Left renal cortex interstitium (tissue), 4 donors: ENCODE measurements at places on chromosomes 3 and 15.
A peak's percentile ranks its signal among the peaks of the same experiment; 100 is the strongest.

- DNase-seq = no peak
These were observed 493.2 kb upstream of the KCNMB2 start for GRCh38 chr3:178043084-178043483.

DNA sequence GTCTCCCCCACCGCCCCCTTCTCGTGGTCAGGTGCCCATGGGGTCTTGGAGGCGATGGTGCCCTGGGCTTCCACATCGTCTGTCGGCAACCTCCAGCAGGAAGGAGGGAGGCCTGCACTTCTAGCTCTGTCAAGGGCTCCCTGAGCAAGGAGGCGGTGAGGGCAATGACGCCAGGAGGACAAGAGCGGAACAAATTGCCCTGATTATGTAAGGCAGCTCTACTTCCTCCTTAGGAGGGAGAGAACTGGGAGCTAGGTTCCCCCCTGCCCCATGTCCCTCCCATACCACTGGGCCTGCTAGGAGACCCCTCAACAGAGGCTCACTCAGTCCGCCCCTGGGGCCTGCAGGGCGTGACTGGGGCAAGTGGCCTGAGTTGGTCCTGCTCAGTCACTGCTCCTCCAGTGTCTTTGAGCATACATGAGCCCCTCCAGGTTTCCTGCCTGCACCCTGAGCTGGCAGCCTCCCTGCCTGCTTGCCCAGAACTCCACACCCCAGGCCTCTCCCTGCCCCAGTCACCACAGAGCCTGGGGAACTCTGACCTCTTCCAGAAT is 56.1 kb downstream of the CACNA2D2 start:
- DNase-seq = no peak

GRCh38 chr15:71707230-71708050 is 102.9 kb upstream of the NR2E3 start:
- DNase-seq = no peak

DNA sequence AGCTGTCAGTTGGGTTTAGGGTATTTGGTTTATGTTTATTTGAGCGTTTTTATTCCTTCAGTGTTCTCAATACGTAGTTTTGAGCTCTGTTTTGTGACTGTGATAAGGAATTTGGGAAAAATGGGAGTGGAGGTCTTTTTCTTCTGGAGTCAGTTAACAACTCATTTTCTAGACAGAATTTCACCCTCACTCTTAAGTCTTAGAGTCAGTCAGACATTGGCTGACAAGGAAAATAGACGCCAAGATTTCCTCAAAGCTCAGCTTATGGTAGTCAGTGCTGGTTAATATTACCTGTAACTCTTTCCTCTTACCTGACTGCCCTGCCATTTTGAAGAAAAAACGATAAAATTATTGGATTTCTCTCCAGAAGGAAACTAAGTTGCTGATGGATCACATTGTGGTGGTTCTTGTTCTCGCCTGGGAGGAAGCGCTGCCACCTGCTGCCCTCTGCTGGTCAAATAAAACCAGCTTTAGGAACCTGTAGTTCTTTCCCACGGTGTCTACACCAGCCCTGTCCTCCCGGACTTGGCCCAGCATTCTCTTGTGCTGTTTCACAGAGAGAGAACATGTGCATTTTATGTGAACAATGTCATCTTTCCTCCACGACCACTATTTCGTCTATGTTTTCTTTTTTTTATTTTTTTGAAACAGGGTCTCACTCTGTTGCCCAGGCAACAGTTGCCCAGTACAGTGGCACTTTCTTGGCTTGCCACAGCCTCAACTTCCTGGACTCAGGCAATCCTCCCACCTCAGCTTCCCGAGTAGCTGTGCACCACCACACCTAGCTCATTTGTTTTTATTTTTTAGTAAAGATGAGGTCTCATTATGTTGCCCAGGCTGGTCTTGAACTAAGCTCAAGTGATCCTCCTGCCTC is 41.4 kb upstream of the UMPS start:
- peak; percentile 34 for DNase-seq

- no peak for DNase-seq
These were observed 107.9 kb downstream of the LRIG1 start for GRCh38 chr3:66392966-66393332.
